ENCODE measurements at places on chromosomes 3 and 15.

- no peak for DNase-seq
These were observed 74.9 kb downstream of the PIK3R4 start for GRCh38 chr3:130671545-130672312.

GRCh38 chr3:51269466-51269865 lies 115.6 kb upstream of the MANF start:
- DNase-seq, result no peak

- no peak for DNase-seq
These were observed 31.1 kb downstream of the CYFIP1 start for GRCh38 chr15:22949074-22949547.

GRCh38 chr3:187750513-187751123 lies 5.3 kb upstream of the BCL6 start:
- no peak for DNase-seq

DNA sequence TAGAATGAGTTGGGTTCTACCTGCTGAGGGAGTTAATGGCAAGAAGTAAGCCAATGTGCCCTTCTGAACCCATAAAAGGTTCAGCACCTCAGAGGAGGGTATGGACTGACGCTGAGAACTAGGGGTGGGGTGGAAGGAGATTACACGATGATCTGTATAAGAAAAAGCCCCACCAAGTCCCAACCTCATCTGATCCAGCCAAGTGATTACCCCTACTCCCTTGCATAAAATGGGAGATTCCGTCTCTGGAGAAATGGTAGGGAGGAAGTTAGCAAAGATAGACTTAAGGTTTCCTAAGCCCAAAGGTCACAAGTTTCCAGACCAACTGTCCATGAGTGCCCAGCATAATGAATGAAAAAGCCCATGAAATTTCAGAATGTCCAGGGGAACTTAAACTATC lies 7.1 kb upstream of the DVL3 start:
- no peak for DNase-seq

Measured in head of caudate nucleus (tissue), 42 donors.